Stimulated activated CD4-positive, alpha-beta T cell treated with anti-CD3 and anti-CD28 coated beads, Interleukin-1b, Interleukin-23, amount 100 ng/mL, for 24 hours (primary cell): ENCODE measurements at places on chromosomes 1 and 21.

DNA sequence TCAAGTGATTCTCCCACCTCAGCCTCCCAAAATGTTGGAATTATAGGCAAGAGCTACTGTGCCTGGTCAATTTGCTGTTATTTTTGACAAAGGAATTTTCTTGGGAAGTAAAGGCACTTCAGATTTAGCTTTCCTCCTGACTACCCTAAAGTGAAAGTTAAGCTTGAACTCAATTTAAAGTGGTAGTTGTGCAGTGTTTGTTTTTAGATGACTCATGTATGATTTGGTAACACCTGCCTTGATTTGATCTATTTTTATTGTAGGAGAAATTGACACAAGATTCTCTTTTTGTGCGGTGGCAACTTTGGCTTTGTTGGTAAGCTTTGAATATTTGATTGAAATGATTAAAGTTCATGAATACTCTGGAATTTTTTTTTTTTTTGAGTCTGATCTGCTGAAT, 5.0 kb downstream of the RABGGTB start:
- DNase-seq, result no peak

- DNase-seq, result no peak
These were observed 171.9 kb upstream of the USP25 start for GRCh38 chr21:15557925-15558324.

GRCh38 chr1:89799495-89799894, 21.3 kb upstream of the LRRC8D start:
- no peak for DNase-seq

- no peak for DNase-seq
These were observed 555.2 kb downstream of the PLPP3 start for GRCh38 chr1:56024155-56024554.

DNA sequence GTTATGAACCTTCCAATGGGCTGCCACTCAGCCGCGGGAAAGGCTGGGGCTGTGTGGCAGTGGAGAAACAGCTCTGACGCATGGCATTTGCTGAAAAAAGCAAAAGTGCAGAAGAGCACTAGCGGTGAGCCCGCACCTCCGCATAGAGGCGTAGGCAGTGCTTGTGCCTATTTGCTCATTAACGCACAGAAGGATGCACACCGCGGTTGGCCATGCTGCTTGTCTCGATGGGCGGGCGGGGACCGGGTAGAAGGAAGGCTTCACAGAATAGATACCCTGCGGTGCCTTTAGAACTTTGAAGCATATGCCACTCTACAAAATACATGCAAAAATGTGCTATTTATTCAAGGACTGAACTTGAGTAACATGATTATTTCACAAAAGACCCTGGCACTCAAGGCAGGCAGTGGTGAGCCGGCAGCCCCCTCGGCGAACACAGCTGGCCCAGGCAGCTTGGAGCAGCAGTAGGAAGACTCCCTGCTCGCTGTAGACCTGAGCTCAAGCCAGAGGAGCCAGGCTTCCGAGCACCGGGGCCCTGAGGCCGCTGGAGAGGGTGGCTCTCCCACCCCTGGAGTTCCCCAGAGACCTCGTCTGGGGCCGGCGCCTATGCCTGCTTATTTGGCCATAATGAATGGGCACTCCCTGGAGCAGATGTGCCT, 71.5 kb downstream of the SIK1 start:
- no peak for DNase-seq

DNA sequence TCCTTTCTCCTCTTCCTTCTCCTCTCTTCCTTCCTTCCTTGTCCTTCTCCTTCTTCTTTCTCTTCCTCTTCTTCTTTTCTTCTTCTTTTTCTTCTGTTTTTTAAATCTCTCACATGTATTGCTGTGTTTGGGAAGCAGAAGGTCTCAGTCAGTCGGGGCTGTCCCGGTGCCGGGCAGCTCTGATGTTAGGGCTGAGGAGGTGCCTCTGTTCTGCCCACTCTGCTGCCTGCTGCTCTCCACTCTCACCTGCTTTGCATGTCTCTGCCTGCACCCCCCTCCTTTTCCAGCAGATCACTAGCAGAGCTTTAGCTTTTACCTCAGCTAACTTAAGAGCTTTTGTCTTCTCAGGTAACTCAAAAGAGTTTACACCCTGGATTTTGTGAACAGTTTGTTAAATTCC, 276.6 kb downstream of the CHRM3 start:
- DNase-seq, result no peak

DNA sequence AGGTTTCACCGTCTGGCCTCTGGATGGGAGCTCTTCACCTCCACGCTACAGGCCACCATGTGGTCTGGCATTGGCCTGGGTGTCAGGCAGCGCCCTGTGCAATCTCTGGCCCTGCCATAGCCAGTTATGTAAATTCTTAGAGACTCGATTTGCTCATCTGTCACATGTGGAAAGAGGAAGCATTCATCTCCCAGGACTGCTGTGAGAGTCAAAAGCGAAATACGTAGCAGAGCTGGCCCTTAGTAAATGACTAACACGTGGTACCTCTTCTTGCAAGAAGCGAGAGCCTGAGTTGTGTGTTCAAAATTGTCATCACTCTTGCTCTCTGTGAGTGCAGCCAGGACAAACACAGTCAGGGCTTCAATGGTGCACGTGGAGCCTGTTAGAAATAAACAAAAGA, 159.0 kb upstream of the BACE2 start:
- DNase-seq, result no peak

GRCh38 chr1:200290010-200290685, 119.7 kb downstream of the ZNF281 start:
- no peak for DNase-seq

DNA sequence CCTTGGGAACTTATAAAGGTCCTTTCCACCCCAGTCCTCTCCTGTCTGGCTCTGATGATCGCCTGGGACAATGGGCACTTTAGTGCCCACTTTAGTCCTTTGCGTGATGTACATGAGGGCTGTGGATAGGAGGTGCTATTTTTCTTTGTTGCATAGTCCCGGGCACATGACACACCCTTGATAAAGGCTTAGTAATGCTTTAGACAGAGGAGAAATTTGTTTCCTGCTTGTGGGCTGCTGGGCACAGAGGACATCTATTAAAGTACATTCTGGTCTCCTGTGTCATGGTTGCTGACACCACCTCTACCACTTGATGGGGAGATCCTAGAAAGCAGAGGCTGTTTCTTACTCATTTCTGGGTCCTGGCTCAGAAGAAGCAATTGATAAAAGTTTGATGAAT, 5.4 kb upstream of the KNCN start:
- no peak for DNase-seq

DNA sequence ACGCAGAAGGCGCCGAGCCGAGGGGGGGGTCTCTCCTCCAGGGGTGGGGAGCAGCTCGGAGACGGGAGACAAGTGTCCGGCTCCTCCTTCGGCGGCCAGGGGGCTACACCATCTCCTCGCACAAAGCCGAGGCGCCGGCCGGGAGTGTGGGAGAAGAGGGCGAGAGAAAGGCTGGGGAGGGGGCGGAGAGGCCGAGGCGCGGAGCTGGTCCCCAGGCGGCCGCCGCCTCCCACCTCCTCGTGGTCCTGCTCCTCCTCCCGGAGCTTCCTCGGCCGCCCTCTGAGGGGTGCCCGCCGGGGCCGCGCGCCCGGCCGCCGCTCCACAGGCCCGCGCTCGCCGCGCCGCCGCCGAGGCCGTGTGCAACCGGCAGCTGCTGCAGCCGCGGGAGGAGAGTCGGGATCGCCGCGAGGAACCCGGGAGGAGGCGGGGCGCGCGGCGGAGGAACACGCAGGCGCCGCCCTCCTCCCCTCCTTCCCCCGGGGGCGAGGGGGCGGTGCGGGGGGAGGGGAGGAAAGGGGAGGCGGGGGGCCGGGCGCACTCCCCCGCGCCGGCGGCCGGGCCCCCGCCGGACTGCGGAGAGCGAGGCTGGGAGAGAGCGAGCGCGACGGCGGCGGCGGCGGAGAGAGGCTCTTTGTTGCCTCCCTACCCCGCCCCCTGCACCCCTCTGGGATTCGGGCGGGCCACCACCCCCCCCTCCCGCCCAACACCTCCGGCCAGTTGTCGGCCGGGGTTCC, at the start of gene ENAH:
ENAH (minus strand) TSS at position 395 of the 734 bp plus-strand sequence. CDS start 433 bp downstream, outside the sequence.
- DNase-seq, result no peak

GRCh38 chr1:37071829-37072228, 37.5 kb upstream of the GRIK3 start:
- no peak for DNase-seq

- no peak for DNase-seq
These were observed 47.1 kb downstream of the PTPN14 start for GRCh38 chr1:214504330-214504729.

DNA sequence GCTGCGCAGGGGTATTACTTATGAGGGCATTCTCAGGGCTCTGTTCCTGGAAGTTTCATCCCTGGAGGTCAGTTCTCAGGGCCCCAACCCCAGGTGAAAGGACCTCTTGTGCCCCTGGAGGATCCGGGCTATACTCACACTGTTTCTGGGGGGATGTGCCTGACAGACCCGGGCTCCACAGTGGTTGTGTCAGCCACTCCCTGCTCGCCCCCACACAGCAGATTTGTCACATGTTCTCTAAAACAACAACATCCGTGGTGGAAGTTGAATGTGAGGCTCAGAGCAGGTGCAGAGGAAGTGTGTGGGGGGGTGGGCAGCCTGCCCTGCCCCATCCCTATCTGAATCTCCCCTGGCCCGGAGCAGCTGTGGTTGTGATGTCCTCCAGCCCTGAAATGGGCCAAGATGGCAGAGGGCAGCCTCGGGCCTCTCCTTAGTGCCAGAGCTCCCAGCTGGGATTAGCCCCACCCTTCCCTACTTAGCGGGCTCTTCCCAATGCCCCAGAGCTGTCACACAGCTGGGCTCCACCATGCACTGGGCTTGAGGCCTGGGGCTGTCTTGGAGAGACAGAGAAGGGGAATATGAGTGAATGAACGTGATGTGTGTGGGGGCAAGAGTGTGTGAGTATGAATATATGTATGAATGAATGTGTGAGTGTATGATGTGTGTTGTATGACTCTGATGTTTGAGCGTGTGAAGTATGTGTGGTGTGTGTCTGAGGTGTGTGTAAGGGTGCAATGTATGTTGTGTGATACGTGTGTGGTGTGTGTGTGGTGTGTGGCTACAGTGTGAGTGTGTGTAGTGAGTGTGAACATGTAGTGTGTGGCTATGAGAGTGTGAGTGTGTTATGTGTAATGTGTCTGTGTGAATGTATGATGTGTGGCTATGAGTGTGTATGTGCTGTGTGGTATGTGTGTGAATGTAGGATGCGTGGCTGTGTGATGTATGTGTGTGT, 1.5 kb upstream of the FCMR start:
- peak; percentile 54 for DNase-seq

DNA sequence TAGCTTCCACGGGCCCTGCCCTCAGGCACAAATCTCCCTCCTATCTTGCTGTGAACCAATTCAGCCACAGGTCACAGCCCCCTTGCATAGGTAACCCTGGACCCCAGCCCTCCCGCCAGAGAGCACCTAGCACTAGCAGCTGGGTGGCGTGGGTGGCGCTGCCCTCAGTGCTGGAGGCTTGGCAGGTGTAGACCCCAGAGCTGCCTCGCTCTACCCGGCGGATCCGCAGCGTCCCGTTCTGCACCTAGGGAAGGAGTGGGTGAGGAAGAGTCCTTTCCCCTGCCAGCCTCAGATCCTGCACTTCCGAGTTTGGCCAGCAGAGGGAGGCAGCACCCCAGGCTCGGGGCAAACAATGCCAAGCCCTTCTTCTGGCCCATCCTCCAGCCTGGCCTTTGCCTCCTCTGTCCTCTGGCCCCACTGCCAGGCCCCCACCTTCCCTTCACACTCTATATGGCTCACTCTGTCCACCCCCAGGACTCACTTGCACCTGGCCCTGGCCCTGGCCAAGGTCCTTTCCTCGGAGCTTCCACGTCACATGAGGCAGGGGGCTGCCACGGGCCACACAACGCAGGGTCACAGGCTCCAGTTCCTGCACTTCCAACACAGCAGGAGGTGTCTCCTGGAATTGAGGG, 9.0 kb downstream of the IGSF9 start:
- peak; percentile 89 for DNase-seq

GRCh38 chr1:91807921-91808620, 77.9 kb downstream of the TGFBR3 start:
- DNase-seq, result no peak
